ENCODE measurements at places on chromosomes 2 and 18.

DNA sequence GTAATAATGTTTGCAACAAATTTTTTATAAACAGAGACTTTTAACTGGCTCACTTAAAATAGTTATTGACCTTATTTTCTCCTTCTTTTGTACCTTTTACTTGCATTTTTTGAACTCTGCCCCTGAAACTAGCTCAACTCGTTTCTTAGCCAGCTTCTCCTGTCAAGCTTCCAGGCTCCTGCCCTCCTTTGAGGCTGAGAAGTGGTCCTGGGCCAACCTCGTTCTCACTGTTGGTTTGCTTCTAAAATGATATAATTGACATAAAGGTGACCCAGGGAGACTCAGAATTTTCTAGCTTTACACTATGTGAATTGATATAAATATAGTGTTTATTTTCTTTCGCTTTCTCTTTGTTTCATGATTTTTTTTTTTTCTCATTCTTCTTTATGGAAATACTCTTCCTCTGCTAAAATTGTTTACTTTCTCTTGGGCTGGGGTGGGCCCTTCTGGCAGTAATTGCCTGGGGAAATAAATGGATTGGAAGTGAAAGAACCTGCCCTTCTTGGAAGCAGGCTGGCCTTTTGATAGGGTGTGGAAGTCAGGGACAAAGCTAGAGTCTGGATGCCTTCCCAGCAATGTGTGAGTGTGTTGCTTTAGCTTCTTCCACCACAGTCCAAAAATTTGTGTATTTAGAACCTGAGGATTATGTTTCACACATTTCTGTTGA lies 30.7 kb downstream of the GPD2 start:
- no peak for DNase-seq

GRCh38 chr2:70630761-70631160 lies 77.1 kb upstream of the TGFA start:
- DNase-seq = no peak

- no peak for DNase-seq
These were observed 285.9 kb downstream of the NDUFA10 start for GRCh38 chr2:239739206-239739605.

GRCh38 chr2:206296128-206296527 lies 21.7 kb downstream of the ZDBF2 start:
- DNase-seq = no peak

DNA sequence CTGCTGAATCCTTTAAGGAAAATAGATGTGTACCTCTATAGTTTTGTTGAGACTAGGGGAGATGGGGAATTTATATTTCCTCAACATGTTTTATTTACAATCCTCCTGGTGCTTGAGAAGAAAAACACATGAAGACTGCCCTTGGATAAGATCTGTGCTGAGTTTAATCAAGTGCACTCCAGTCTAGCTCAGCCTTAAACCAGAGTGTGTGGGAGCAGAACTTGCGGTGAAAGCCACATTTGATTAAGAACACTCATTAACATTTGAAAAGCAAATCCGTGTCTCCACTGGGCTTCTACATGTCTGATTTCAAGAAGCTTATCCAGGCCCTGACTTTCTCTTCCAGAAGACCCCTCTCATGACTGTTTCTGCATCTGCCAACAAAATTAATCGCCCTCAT lies 84.8 kb upstream of the ITGA6 start:
- no peak for DNase-seq

GRCh38 chr2:96123936-96124335 lies 7.6 kb upstream of the ADRA2B start:
- no peak for DNase-seq

DNA sequence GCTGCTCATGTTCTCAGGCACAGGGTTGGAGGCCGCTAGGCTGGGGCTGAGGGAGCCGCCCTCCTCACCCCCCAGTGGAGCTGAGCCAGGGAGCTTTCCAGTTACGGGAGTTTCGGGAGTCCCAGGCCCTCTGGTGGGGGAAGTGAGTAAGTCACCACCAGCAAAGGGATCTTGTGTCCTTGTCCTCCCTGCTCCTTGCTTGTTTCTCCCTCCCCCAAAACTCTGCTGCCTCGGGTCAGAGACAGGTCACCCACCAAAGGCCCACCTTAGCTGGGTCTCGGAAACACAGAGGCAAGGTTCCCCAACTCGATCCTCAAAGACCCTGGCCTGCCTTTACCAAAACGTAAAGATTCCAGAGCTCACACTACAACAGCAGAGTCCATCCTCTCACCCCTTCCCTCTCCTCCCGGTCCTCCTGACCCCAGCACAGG lies 60.5 kb upstream of the POMC start:
- peak; percentile 41 for DNase-seq

DNA sequence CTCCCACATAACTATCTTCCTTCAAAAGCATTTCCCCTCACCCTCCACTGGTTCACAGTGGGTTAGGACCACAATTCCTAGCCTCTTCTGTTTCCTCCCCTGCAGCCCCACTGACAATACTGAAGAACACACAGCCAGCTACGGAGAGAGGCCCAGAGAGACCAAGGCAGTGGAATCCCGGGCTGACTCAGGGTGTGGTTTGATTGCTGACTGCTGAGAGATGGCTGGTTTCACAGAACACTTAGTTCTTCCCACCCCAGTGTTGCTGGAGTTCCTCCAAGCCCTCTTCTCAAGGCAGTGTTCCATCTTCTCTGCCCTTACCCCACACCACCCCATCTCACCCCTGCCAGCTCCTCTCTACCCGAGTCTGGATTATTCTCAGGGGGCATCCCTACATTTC lies 43.3 kb upstream of the ZFP36L2 start:
- DNase-seq = no peak

GRCh38 chr18:39969803-39970494 lies 1985.1 kb upstream of the PIK3C3 start:
- no peak for DNase-seq

DNA sequence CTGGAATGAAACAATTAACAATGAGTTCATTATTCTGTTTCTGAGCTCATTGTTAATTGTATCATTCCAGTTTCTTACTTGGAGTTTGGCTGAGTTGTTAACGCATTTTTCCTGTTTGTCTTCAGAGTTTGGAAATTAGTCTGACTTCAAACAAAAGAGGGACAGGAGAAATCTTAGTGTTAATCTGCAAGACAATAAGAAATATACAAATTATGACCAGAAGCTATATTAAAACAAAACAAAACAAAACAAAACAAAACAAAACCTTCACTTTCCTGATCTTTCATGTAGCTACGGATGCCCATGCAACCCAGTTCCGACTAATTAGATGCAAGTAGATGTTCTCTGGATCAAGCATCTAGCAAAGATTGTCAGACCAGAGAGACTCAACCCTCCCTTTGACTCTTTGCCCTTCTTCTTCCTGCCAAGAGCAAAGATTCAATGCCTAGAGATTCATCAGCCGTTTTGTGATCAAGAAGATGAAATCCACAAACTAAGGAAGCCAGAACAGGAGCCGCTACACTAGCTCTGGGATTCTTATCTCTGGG lies 686.2 kb upstream of the FSHR start:
- no peak for DNase-seq

- no peak for DNase-seq
These were observed 9.7 kb downstream of the RAB11FIP5 start for GRCh38 chr2:73103018-73103542.

GRCh38 chr2:143803936-143804335 lies 674.7 kb downstream of the ARHGAP15 start:
- no peak for DNase-seq

DNA sequence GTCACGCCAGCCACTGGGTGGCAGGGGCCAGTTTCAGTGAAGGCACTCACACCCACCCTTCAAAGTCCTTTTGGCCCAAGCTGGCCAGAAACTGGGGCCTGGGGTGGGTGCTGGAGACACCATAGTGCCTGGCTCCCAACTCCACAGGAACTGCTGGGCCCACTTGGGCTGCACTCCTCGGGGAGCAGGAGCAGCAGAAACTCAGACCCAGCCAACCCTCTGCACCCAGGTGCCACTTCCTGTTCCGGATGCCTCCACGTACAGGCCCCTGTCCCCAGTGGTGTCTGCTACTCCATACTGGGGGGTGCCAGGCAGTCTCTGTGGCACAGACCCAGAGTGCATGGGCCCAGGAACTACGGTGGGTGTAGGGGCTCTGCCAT lies 42.5 kb upstream of the ZNF519 start:
- peak; percentile 2 for DNase-seq

- DNase-seq = no peak
These were observed 17.1 kb upstream of the NFE2L2 start for GRCh38 chr2:177281400-177282180.

Measured in Jurkat, Clone E6-1 (cell line).